ENCODE measurements at places on chromosomes 16 and 17. TPM values are rescaled to one million over a fixed set of nuclear protein-coding genes. Genes with fewer than 3 reads are reported as not detected.

Gene ITGB4
- 10.6 TPM for total RNA-seq

Gene SLC5A11
- not detected for total RNA-seq

Gene FOXC2
- 0.18 TPM for total RNA-seq

Gene LONP2
- total RNA-seq, result 28.4 TPM

Gene B3GNT9
- total RNA-seq, result 7.6 TPM

Gene ZSCAN10
- 286 TPM for total RNA-seq

Gene HEATR9
- total RNA-seq, result not detected

Gene EVPL
- total RNA-seq, result 0.62 TPM

Gene TBC1D3K
- not detected for total RNA-seq

Gene CCDC200
- not detected for total RNA-seq

Gene SHBG
- total RNA-seq, result 1.1 TPM

Gene DYNLL2
- 32.1 TPM for total RNA-seq

Gene C17orf50
- total RNA-seq, result 0.30 TPM

Gene PIRT
- total RNA-seq, result not detected
